Activated CD8-positive, alpha-beta memory T cell treated with anti-CD3 and anti-CD28 coated beads for 48 hours (primary cell): ENCODE measurements at places on chromosomes 1 and 21.

DNA sequence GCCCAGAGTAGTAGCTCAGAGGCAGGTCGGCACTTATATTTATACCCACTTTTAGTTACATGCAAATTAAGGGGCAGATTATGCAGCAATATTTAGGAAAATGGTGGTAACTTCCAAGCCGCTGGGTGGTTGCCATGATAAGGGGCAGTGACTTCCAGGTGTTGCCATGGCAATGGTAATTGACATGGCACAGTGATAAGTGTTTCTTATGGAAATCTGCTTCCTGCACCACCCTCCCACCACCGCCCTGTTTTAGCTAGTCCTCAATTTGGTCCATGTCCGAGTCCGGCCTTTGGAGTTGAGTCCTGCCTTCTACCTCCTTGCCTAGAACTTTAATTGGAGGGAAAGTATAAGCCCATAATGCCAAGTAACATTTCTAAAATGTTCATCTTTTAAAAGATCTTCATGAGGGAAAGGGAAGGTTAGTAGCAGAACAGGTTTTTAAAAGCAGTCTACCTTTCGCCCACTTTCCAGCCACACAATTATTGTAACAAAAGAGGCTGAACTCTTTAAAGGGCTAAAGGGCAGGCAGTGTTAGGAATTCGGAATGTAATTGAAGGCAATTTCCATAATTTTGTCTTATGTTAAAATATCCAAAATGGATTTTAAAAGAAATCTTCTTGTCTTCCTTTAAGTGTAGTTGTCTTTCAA is 21.7 kb downstream of the ZBTB8B start:
- DNase-seq, result no peak

DNA sequence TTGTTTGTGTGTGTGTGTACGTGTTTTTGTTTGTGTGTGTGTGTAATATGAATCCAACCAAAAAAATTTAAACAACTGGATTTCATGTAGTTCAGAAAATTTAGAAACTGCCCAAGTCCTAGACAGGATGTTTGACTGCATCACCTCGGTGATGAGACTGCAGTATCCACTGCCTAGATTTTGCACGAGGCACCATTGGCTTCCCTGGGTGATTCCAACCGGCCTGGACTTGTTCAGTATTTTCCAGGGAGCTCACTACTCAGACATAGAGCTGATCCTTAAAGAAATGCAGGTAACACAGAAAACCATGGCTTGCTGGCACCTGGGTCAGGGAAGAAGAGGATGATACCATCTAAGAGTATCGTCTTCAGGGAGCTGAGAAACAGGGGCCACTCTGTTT is 18.2 kb upstream of the KCNK2 start:
- DNase-seq, result no peak

GRCh38 chr1:59482986-59483385 is 186.1 kb downstream of the FGGY start:
- DNase-seq, result no peak

- DNase-seq, result no peak
Measured at GRCh38 chr1:65412256-65412983, 8.0 kb upstream of the LEPR start.

GRCh38 chr1:20413776-20414140 is 72.3 kb downstream of the CAMK2N1 start:
- no peak for DNase-seq
